ENCODE measurements at places on chromosomes 6 and 20.

DNA sequence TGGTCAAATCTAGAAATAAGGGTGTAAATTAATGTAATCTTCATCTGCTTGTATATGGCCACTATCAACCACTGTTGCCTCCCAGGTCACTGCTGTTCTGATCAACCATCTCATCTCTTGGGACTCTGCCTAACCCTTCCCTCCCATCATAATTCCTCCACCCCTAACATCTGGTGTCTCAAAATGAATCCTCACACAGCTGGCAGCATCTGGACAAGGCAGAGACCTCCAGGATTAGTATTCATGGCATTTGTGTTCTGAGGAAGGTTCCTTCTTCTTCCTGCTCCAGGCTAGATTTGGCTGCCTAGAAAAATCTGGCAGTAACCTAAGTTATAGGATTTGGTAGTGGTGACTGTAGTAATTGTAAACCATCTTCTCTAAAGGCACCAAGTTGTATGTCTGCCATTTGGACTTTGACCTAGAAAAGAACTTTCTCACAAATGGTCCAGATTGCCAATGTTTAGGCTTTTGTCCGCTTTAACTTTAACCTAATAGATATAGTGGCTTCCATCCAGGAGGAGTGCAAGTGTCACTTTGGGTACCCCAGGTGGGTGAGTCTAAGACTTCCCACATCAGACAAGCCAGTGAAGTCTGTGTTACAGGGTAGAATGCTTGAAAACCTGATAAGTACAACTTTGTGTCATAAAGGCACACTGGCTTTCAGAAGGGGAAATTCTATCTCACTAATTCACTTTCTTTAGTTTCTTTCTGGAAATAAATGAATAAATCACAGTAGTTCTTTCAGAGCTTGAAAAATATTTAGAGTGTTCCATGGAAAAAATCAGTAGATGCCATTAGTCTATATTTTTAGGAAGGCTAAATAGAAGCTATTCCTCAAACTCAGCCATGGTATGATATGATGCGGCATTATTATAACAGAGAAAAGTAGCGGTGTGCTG, 3.0 kb upstream of the PHACTR2 start:
- H3K27me3 ChIP-seq: peaks cover 28% of the 10 kb centered on the region
- DNase-seq: no peak
- H3K4me3 ChIP-seq: no peak overlapping the region
- no peaks in the 10 kb centered on the region for H3K4me1 ChIP-seq
- H3K27ac ChIP-seq: no peak overlapping the region
- peaks cover 15% of the 10 kb centered on the region for H3K36me3 ChIP-seq

- H3K36me3 ChIP-seq: no peaks in the 10 kb centered on the region
- H3K4me1 ChIP-seq: peaks cover 3% of the 10 kb centered on the region
- H3K27me3 ChIP-seq: peaks cover 29% of the 10 kb centered on the region
Observed at GRCh38 chr6:159953091-159953601, 15.7 kb upstream of the IGF2R start.

- no peaks in the 10 kb centered on the region for H3K36me3 ChIP-seq
- DNase-seq: no peak
- H3K27ac ChIP-seq: no peak overlapping the region
- no peaks in the 10 kb centered on the region for H3K4me1 ChIP-seq
Observed at GRCh38 chr6:53111865-53112264, 36.8 kb downstream of the GCM1 start.

DNA sequence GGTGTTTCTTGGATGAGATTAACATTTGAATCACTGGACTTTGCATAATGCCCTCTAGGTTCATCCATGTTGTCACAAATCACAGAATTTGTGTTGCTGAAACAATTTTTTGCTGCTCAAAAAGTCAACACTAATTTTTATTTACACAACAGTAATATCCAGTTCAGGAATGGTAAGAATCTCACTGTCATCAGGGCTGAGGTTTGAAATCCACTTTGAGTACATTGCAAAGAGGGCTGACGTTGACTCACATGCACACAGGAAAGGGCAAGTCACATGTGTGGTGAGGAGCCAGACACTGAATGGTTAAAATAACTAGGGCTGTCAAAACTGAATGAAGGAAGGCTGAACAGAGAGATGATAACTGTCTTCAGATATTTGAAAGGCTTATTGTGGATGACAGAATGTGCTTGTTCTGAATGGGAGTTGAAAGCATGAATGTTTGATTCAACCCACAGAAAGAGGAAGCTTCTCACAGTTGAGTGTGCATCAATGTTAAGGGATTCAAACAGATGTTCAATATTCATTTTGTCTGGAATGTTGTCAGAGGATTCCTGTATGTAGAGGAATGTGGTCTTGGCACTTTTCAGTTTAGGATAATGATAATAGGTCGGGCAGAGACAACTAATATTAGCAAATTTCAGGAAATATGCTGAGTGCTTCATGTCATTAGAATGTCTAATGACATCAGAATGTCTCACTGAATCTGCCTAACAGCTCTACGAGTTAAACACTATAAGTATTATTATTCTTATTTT, 3.6 kb upstream of the ADGRG6 start:
- peaks cover 22% of the 10 kb centered on the region for H3K27me3 ChIP-seq
- DNase-seq: no peak
- no peak overlapping the region for H3K4me3 ChIP-seq
- H3K4me1 ChIP-seq: peaks cover 25% of the 10 kb centered on the region
- H3K27ac ChIP-seq: no peak overlapping the region
- H3K36me3 ChIP-seq: no peaks in the 10 kb centered on the region

- no peak overlapping the region for H3K27ac ChIP-seq
- no peaks in the 10 kb centered on the region for H3K27me3 ChIP-seq
Observed at GRCh38 chr20:62148908-62149314, 5.3 kb downstream of the SS18L1 start.

GRCh38 chr6:87653074-87653962, 48.7 kb downstream of the AKIRIN2 start:
- no peaks in the 10 kb centered on the region for H3K27me3 ChIP-seq
- no peak overlapping the region for H3K27ac ChIP-seq
- H3K4me1 ChIP-seq: no peaks in the 10 kb centered on the region
- H3K4me3 ChIP-seq: no peak overlapping the region
- no peak for DNase-seq
- peaks cover 46% of the 10 kb centered on the region for H3K36me3 ChIP-seq

DNA sequence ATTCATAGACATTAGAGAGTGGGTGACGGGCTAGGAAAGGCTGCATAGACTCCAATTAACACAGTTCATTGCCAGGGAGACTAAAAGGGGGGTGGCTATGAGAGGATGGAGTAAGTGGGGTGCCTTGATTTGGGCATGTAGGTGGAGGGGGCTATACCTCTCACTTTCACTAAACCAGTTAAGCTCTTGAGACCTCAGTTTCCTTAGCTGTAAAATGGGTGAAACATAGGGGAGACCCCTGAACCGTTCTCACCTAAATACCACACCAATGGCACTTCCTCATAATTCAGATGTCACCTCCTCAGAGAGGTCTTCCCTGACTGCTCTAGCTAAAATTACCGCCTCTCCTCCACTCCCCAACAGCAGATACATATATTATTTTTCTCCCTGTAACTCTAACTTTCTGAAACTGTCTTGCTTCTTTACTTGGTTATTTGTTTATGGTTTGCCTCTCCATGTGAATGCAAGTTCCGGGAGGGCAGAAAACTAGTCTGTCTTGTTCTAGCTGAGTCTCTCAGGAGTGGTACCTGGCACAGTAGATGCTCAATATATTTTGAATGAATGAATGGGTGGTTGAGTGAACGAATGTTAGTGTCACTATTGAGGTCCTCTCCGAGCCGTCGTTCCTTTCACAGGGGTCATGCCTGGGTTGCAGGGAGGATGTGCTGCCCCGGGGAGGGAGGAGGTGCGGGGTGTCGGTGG, 615 bp upstream of the EYA2 start:
- H3K27me3 ChIP-seq: peaks cover 59% of the 10 kb centered on the region
- H3K4me1 ChIP-seq: no peaks in the 10 kb centered on the region
- H3K27ac ChIP-seq: no peak overlapping the region
- no peaks in the 10 kb centered on the region for H3K36me3 ChIP-seq

DNA sequence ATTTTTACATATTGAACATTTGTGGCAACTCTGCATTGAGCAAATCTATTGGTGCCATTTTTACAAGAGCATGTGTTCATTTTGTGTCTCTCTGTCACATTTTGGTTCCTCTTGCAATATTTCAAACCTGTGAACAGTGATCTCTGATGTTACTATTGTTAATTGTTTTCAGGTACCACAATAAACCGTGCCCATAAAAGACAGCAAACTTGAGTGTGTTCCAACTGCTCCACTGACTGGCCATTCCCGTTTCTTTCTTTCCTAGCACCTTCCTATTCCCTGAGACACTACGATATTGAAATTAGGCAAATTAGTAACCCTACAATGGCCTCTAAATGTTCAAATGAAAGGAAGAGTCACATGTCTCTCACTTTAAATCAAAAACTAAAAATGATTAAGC, 79.6 kb downstream of the REV3L start:
- no peak for DNase-seq
- peaks cover 8% of the 10 kb centered on the region for H3K4me1 ChIP-seq
- H3K36me3 ChIP-seq: peaks cover 18% of the 10 kb centered on the region
- H3K27me3 ChIP-seq: no peaks in the 10 kb centered on the region
- no peak overlapping the region for H3K4me3 ChIP-seq

DNA sequence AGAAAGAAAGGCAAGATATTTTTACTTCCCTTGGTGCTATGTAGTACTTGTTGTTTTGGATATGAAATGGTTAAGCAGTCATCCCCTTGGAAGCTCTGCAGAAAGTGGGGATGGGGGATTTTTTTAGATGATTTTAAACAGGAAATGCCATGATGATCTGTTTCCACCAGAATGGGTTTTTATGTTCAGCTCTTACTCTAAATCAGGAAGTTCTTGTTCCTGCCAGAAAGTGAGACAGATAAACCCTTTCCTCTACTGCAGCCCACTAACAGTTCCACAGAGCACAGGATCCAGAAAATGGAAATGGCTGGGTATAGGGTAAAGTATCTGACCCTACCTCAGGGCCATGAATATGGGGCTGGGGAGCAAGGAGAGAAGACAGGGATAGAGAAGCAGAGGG, 32.1 kb upstream of the PPP1R3G start:
- DNase-seq: no peak
- no peak overlapping the region for H3K4me3 ChIP-seq
- H3K36me3 ChIP-seq: peaks cover 28% of the 10 kb centered on the region
- H3K4me1 ChIP-seq: peaks cover 4% of the 10 kb centered on the region
- no peak overlapping the region for H3K27ac ChIP-seq

GRCh38 chr6:144341831-144342527, 56.8 kb downstream of the UTRN start:
- H3K27ac ChIP-seq: peak overlapping the region; percentile 96
- H3K4me1 ChIP-seq: peaks cover 80% of the 10 kb centered on the region
- no peak for DNase-seq
- H3K27me3 ChIP-seq: no peaks in the 10 kb centered on the region

- H3K27me3 ChIP-seq: no peaks in the 10 kb centered on the region
- no peaks in the 10 kb centered on the region for H3K36me3 ChIP-seq
- no peak overlapping the region for H3K27ac ChIP-seq
- no peaks in the 10 kb centered on the region for H3K4me1 ChIP-seq
- no peak for DNase-seq
Observed at GRCh38 chr6:92635553-92636153, 783.7 kb downstream of the EPHA7 start.

DNA sequence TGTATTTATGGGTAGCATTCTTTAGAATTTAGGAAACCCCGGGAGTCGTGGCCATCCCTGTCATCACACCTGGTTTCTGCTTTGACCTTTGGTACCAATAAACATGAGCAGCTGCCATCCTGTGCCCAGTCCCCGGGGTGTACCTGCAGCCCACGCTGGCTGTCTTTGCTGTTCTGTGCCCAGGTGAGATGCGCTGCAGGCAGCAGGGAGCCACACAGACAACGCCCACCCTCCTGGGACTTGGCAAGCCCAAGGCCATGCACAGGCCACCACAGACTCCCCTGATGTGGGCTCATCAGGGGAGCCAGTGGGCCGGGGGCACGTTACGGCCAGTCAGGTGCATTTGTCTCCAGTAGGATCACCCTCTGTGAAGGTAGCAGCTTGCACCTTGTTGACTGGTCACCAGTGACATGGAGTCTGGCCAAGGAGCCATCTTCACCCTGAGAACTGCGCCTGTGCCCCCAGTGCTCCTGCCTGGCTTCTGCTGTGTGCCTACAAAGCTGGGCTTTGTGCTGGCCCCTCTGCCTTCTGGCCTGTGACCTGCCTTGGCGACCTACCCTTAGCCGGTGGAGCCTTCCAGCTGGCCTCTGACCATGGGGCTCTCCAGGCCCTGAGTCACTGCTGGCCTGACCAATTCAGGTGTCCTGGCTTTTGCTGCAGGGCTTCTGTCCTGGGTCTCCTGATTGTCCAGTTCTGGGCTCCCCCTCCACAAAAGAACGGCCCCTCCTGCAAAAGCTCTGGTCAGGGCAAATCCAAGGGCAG, 14.2 kb upstream of the UNC93A start:
- no peak overlapping the region for H3K4me3 ChIP-seq
- peaks cover 30% of the 10 kb centered on the region for H3K27me3 ChIP-seq
- H3K4me1 ChIP-seq: peaks cover 4% of the 10 kb centered on the region

DNA sequence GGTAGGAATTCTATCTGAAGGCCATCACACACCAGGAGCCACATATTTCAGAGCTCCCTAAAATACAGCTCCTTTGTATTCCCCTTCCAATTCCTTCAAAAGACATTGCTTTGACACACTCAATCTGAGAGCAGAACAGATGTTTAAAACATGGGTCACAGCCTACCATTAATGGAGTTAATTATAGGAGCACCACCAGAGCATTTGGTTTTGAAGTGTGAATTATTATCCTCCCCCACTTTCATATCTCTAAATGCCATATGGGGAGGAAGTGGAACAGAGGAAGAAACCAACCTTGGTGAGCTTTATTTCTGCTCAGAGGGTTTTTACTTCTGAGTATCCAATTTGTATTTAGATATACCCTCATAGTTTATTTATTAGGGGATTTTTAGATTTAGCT, 50.7 kb upstream of the TNFRSF21 start:
- no peaks in the 10 kb centered on the region for H3K36me3 ChIP-seq
- peak; percentile 19 for DNase-seq
- no peaks in the 10 kb centered on the region for H3K27me3 ChIP-seq
- peaks cover 30% of the 10 kb centered on the region for H3K4me1 ChIP-seq
- H3K27ac ChIP-seq: no peak overlapping the region

- H3K27ac ChIP-seq: peak overlapping the region; percentile 75
- no peaks in the 10 kb centered on the region for H3K27me3 ChIP-seq
- DNase-seq: no peak
Observed at GRCh38 chr6:5278047-5278446, 16.7 kb downstream of the FARS2 start.

GRCh38 chr6:121479486-121480098, 44.1 kb downstream of the GJA1 start:
- no peak overlapping the region for H3K4me3 ChIP-seq
- H3K27me3 ChIP-seq: no peaks in the 10 kb centered on the region
- H3K27ac ChIP-seq: no peak overlapping the region
- DNase-seq: no peak
- H3K4me1 ChIP-seq: no peaks in the 10 kb centered on the region

All from naive B cell (primary cell).